Choroid plexus epithelial cell (primary cell): ENCODE measurements at places on chromosomes 2 and 18.
A peak's percentile ranks its signal among the peaks of the same experiment; 100 is the strongest.

DNA sequence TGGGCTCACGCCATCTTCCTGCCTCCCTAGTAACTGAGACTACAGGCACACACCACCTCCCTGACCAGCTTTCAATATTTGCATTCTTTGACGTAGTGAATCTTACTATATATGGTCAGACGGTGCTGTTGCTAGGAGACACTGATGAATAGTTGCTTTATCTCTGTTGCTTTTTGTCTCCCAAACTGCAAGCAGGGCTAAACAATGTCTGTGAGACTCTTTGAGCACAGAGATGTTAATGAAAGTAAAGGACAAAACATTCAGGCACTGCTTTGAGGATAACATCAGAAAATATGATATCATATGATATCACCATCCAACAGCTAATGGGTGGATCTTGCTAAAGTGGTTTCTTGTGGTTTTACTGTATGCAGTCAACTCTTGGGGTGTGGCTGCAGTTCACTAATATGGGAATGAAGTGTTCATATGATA is 43.0 kb downstream of the EMILIN2 start:
- no peak for DNase-seq

DNA sequence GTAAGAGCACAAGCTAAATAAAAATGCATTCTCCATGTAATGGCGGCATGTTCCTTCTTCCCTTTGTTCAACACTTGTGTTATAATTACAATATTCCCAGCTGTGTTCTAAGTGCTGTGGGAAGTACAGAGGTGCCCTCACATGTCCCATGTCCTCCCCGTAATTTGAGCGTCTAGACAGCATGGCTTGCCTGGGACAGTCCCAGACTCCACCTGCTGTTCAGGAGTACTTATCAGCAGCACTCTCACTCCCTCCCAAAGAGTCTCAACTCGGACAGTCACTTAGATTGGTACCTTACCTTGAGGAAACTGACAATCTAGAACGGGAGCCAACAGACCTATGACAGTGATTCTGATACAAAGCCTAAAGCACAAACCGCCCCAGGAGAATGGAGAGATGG is 370.5 kb downstream of the EIPR1 start:
- DNase-seq = no peak

DNA sequence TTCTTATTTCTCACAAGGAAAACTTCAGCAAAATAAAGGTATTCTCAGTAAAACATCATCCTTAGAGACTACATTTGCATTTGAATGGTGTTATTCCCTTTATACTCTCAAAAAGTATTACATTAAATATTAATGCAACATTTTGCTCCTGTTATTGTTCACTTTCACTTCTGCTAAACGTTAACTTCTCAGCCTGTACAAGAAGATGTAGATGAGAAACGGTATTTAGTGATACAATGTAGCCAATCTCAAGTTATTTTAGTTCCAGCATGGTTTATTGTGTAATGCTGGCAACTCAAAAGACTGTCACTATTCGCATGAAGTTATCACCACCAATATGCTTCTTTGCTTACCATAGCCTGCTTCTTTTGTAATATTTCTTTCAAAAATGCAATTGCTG is 514.1 kb downstream of the CPS1 start:
- no peak for DNase-seq

DNA sequence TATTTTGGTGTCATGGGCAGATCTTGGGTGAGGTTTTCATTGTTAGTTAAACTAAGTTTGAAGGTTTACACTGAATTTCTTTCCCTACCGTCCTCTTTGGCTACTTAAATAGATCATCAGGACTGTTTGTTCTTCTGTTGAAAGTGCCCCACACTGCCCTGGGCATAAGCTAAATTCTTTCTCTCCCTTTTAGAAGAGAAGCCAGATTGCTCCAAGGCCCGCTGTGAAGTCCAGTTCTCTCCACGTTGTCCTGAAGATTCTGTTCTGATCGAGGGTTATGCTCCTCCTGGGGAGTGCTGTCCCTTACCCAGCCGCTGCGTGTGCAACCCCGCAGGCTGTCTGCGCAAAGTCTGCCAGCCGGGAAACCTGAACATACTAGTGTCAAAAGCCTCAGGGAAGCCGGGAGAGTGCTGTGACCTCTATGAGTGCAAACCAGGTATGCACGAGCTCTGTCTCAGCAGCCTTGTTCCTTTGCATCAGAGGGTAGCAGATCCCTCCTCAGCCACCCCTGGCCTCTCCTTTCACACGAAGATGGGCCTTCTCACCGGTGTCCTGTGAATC is 85.6 kb downstream of the CRIM1 start:
- no peak for DNase-seq

- no peak for DNase-seq
These were observed 611.1 kb downstream of the ZEB2 start for GRCh38 chr2:143908843-143909242.

DNA sequence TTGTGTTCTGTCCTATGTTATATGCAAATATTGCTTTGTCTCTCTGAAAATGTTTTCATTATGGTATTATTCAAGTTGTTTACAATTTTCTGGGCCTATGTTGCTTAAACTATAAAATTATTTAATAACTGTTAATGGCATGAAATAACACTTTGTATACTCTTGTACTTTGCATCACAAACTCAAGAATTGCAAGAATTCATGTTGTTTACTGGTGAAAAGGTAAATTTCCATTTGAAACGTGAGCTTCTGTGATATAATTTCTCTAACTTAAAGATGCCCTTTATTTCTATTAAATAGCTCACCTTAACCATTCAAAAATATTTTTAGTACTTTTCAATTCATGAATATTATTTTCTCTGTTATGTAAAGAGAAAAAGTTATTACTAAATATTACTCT is 1504.2 kb downstream of the SUCLG1 start:
- no peak for DNase-seq

GRCh38 chr18:54743605-54743995 is 84.7 kb upstream of the RAB27B start:
- no peak for DNase-seq

DNA sequence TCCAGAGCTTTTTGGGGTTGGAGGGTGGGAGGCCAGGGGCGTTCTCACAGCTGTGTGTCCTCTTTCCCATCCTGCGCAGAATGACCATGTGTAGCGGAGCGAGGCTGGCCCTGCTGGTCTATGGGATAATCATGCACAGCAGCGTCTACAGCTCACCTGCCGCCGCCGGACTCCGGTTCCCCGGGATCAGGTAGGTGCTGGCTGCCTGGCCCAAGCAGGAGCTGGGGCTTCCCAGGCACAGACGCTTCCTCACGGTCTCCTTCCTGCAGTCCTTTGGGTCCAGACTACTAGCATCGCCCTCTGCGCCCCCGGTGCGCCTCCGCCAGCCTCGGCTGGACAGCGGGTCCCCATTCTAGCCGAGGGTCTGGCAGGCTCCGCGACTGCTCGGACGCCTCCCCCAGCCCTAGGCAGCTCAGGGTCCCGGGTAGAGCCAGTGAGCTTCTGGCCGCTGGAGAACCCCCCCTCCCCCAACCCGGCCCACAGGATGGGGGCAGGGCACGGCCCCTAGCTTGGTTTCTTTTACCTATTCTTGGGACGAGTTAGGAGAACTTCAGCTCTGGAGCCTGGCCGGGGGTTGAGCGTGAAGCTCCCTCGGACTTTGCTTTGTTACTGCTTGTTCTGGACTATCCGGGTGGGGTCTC is 756 bp downstream of the ADCYAP1 start:
- DNase-seq = no peak

- no peak for DNase-seq
These were observed 123.4 kb downstream of the TCF4 start for GRCh38 chr18:55464581-55464980.

DNA sequence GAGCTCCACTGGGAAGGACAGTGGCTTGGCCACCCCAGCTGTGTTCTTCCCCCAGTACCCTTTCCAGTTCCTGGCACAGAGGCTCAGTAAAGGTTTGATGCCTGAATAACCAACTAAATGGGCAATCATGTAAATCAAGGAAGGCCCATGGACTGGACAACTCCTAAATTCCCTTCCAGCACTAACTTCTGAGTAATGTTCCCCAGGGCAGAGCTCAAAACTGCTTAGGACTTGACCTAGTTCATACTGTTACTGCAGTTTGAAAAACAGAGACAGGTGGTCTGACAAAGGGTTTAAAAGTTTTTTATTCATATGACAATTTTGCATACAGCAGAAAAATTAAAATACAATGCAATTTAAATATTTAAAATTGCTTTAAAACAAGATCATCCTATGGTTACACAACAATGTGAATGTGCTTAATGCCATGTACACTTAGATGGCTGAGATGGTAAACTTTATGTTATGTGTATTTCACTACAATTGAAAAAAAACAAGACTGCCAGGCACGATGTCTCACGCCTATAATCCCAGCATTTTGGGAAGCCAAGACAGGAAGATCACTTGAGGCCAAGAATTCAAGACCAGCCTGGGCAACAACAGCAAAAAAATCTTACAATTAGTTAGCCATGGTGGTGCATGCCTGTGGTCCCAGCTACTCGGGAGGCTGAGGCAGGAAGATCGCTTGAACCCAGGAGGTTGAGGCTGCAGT is 26.2 kb downstream of the PCBP1 start:
- no peak for DNase-seq

GRCh38 chr2:53768242-53768542 is 588 bp downstream of the CHAC2 start:
- DNase-seq = no peak

GRCh38 chr2:151306621-151307020 is 17.2 kb upstream of the NMI start:
- peak; percentile 67 for DNase-seq

DNA sequence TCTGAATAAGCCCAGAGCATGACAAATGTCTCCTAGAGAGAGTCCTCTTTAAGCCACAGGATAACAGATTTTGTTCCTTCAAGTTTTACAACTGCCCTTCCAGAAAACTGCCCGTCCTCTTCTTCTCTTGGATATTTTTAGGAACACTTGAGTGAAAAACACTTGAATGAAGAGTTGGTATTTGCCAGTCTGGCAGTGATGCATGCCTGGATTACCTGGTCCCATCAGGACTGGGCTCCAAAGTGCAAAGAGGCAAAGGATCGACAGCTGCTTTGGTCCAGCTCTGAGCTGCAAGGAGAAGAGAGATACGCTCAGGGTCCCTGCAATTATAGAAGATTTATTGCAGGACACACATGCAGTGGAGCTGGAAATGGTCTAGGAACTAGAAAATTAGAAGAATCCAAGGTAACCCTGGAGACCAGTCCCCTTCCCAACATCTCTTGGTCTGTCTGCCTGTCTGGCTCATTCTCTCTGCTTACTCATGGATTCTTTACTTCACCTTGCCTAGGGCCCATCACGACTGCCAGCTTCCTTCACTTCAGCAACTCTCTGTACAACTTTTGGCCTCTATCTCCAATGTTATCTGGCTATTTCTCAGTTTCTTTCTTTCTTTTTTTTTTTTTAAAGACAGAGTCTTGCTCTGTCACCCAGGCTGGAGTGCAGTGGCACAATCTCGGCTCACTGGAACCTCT is 112.1 kb upstream of the SIX2 start:
- no peak for DNase-seq

DNA sequence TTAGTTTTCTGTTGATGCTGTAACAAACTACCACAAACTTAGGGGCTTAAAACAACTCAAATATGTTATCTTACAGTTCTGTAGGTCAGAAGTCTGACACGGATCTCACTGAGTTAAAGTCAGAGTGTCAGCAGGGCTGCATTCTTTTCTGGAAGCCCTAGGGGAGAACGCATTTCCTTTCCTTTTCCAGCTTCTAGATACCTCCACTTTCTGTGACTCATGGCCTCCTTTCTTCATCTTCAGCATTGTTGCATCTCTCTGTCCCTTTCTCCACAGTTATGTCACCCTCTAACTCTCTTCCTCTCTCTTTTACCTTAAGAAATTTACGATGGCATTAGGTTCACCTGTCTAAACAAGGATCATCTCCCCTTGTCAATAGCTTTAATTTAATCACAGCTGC is 13.3 kb upstream of the PPP4R1 start:
- DNase-seq = peak; percentile 76

DNA sequence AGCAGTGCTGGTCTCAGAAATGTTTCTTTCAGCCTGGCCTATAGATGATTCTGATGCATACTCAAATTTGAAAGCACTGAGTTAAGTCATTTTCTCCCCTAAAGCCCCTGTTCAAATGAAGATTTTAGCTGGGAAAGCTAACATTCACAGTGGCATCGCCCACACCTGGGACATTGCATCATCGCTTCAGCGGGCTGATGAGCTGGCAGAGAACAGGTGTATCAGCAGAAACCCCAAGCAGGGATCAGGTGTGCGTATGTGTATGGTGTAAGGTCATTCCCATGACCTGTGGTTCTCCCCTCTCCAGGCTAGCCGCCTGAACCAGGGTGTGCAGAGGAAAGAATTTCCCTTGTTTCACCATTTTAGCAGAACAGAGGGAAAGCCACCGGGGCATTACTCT is 56.3 kb downstream of the EPAS1 start:
- DNase-seq = no peak

DNA sequence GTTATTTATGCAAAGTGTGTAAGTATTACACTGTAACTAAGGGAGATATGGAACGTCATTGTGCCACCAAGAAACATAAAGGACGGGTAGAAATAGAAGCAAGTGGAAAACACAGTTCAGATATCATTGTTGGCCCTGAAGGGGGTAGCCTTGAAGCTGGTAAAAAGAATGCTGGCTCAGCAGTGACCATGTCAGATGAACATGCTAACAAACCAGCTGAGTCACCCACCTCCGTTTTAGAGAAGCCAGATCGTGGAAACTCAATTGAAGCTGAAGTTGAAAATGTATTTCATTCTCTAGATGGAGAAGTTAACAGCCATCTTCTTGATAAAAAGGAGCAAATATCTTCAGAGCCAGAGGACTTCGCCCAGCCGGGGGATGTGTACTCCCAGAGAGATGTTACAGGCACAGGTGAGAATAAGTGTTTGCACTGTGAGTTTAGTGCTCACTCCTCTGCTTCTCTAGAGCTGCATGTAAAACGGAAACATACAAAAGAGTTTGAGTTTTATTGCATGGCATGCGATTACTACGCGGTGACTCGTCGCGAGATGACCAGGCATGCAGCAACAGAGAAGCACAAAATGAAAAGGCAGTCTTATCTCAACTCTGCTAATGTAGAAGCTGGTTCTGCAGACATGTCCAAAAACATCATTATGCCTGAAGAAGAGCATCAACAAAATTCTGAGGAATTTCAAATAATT is 36.1 kb downstream of the ZNF407 start:
- no peak for DNase-seq

- no peak for DNase-seq
These were observed 35.9 kb downstream of the SOWAHC start for GRCh38 chr2:109649736-109650695.

DNA sequence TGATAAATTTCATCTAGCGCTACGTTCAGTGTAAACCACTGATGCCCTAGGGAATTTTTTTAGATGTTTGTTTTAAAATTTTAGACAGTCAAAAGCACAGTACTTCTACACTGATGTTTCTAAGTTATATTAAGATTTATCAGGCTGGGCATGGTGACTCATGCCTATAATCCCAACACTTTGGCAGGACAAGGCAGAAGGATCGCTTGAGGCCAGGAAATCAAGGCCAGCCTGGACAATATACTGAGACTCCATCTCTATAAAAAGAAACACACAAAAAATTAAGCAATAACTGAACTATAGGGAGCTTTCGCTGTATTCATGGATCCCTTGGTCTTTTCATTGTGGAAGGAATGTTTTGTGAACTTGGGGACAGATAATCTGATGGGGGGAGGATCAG is 50.6 kb upstream of the MAPRE2 start:
- DNase-seq = no peak
